ENCODE measurements at places on chromosomes 4 and X.

- no peak for DNase-seq
Observed at GRCh38 chr4:96471956-96472867, 632.3 kb downstream of the PDHA2 start.

GRCh38 chrX:2264179-2265030 is 236.4 kb downstream of the DHRSX start:
- DNase-seq: no peak

DNA sequence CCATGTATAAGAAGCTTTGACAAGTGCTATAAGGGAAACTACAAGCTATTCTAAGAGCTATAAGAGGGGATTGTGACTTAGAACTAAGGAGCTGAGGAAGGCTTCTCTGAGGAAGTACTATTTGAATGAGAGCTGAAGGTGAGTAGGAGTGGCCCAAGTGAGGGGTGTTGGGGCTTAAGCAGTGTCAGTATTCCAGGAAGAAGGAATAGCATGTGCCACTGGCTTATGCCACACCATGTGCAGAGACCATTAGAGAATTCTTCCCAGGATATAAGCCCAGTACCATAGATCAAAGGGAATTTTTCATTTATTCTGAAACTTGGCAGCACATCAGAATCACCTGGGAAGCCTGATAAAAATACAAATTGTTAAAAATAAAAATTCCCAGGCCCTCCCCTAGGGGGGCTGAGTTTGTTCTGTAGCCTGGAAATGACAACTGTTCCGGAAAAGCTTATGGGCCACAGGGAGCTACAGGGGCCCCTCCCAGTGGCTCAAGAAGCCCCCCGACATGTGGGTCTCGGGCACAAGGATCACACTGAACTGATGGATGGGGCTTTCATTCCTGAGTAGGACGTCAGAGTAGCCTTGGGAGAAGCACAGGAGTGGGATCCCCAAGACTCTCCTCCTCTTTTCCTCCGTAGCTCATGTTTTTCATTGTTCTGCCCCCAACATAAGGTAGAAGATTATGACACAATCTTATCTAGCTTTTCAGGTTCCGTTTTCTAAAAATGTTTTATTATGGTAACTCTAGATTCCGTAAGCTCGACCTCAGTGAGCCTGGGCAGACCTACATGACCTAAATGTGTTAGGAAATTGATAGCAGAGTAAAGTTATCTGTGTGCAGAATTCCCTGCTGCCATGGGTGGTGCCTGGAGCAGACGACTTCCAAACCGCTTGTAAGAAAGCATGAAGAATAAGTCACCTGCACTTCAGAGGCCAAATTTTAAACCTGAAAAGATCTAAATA is 119.3 kb downstream of the AFF1 start:
- DNase-seq: no peak

DNA sequence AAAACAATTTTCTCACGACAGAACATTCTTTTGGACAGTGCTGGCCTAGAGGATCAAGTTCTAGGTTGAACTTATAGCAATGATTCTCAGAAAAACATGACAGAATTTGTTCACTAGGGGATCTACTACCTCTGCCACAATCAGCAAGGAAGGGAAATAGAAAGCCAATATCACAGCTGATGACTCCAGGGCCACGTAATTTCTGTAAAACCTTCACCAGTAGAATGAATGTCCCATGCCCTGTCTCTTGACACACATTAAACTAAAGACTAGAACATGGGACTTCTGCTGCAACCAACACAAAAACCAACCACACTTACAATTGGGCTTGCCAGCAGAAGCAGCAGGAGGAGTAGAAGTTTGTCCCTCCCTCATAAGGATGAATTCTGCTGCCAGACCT is 86.0 kb upstream of the NPFFR2 start:
- no peak for DNase-seq

DNA sequence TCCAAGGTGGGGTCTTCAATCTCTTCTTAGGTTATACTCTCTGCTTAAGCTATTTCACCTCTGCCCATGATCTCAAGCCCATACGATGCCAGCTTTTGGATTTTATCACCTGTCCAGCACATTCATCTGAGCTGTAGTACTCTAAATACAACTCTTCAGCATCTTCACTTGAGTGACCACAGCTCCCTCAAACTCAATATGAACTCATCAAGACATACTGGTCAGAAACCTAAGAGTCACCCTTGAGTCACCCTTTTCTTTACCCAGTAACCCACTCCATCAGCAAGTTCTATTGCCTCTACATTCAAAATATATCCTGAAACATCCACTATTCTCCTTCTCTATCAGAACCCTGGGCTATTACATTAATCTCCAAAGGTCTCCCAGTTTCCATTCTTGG is 69.4 kb downstream of the DCHS2 start:
- DNase-seq: no peak

- no peak for DNase-seq
Observed at GRCh38 chr4:2647403-2648158, 108.6 kb downstream of the TNIP2 start.

GRCh38 chr4:185004562-185005218 is 13.6 kb upstream of the HELT start:
- no peak for DNase-seq

GRCh38 chrX:644304-645281 is 14.0 kb downstream of the SHOX start:
- no peak for DNase-seq
